Cortex of kidney (tissue), 1 donor: ENCODE measurements at places on chromosomes 6 and 20.

DNA sequence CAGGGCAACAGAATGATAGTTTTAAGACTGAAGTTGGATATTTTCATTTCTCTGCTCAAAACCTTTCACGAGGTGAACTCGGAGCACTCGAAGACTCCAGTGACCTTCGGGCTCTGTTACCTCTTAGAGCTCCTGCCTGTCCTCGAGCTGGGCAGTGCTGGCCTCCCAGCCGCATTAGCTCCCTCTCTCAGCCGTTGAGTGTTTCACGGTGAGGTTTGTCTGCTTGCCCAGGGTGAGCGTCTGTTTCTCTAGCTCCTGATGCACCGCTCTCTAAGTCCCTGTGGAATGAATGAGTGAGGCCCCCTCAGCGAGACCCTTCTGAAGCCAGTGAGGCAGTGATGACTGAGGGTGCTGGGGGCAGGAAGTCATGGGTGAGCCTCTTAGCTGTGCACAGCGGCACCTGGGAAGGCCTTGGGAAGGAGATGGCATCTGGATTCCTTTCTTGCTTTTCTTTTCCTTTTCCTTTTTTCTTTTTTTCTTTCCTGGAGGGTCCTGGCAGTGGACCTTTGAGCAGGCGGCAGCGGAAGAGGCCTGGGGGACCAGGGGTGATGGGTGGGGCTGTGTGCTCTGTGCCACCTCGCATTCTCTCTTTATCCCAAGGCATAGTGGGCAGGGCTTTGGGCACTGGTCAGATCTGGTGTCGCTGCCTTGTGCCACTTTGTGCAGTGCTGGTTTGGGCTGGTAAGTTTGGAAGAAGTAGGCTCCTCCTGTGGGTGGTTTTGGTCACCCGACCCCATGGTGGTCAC, 2.2 kb downstream of the PSMG4 start:
- no peak for DNase-seq

DNA sequence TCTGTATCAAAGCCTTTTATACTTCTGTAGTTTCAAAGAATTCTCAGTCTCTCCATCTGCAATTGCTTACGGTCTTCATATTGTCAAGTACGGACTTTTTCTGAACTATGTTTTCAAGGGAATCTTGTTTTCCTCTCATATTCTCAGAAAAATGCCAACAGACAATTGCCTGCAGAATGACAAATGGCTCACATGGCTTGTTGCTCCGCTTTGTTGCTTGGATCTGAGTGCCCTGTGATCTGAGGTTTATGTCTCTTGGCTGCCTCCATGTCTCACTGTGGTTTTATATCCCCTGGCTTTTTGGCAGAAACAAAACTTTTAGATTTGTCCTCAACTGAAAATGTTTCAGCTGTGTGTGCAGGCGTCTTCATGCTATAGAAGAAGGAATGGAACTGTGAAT, 285.4 kb upstream of the CHD6 start:
- no peak for DNase-seq

- DNase-seq = no peak
Measured at GRCh38 chr6:137219664-137220252, 573 bp upstream of the IFNGR1 start.

GRCh38 chr6:137323860-137324259, 104.7 kb upstream of the IFNGR1 start:
- no peak for DNase-seq

GRCh38 chr20:11267762-11268335, 594.0 kb upstream of the JAG1 start:
- no peak for DNase-seq

DNA sequence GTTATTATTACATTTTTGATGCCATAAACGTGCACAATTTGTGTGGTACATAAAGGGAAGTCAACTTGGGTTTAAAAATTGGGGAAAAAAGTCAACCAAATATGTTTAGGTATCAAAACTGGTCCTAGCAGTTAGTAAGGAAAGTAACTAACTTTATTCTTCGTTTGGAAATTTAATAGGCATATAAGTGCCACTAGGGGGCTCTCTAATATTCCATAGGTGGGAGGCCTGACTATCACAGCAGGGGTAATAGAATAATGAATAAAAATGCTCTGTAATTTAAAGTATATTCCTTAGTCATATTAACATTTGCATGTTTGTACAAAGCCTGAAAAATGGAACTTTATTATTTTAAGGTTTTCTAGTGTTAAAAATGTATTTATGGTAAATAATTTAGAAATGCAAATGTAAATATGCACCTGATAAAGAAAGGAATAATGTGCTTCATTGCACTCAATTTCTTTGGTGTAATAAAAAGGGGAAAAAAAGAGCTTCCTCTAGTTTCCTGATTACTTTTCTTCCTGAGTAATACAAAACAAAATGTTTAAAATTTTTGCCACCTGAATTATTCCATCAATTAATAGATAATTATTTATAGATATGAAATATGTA, 125.7 kb upstream of the HDAC2 start:
- no peak for DNase-seq

DNA sequence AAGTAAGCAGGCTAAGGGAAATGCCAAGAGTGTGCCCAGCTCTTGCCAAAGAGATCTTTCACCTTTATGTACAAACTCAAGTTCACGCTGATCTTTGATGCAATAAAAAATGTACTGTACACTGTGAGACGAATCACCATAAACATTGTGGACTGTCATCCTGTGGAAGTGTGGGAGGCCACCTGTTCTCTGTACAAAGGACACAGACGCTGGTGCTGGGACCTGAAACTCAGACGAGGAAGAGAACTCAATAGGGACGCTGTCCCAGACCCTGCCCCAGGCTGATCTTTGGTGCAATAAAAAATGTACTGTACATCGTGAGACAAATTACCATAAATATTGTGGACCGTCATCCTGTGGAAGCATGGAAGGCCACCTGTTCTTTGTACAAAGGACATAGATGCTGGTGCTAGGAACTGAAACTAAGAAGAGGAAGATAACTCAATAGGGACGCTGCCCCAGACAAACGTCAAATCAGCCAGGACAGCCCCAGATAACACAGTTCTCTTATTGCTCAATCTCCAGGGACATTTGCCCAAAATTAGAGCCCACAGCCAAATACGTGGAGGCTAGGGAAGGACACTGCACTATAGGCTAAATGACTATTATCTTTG, 312.7 kb upstream of the SGK1 start:
- DNase-seq = no peak

DNA sequence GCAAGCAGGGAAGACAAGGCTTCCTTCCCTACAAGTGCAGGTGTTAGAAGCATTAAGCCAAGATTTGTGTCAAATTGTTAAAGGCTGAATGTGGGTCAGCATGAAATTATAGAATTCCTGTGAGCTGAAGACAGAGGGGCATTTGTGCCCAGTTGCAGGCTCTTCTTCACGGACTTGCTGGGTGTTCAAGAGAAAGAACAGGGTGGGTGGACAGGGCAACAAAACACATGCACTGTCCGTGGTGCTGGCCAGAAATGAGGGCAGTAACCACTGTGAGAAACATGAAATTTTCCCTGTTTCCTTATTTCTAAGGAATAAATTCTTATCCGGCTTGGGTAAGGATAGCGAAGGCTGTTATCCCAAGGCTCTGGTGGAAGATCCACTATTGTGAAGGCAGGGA, 579.5 kb upstream of the HTR1E start:
- no peak for DNase-seq

DNA sequence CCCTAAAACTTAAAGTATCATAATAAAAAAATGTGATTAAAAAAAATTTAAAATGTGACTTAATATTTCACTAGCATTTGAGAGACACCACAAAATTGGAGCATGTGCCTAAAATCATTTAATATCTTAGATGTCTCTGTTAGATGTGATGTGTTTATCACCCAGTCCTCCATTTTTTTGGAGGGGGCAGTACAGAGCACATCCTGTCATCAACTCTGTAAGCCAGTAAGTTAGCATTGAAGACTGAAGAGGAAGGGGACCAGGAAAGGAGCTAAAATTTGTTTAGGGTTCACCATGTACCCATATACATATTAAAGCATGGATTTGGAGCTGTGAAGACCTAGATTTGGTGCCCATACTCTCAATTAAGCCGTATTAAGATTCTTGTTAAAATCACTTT, 30.7 kb upstream of the ADIG start:
- no peak for DNase-seq

DNA sequence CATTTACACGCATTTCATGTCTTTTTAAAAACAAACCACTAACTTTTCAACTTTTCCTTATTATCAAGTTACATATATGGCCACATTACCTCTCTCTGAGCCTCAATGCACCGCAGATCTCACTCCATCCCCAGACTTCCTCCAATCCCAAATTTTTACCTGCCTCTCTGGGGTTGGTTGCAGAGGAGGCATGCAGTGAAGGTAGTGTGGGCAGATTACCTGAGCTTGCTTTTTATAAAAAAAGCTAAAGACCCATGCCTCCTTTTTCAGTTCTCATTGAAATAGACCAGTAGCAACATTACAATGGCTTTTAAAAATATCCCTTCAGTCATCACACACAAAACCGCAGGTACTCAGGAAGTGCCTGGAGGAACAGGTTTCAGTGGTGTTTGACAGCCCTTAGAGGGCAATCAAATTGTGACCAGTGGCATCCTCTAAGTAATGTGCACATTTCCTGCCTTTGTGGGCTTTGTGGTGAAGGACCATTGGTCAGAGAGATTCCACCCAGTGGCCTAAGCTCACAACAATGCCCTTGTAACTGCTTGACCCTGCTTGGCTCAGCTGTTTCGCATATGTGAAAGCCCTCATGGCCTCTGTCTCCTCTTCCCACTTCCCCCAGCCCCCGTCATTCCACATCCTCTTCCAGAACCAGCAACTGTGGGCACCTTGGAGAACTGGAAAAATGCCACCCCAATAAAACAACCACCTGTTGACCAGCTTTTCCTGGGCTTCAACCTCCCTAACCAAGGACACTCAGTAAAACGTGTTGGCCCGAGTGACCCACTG, 30.2 kb upstream of the IL17A start:
- no peak for DNase-seq

DNA sequence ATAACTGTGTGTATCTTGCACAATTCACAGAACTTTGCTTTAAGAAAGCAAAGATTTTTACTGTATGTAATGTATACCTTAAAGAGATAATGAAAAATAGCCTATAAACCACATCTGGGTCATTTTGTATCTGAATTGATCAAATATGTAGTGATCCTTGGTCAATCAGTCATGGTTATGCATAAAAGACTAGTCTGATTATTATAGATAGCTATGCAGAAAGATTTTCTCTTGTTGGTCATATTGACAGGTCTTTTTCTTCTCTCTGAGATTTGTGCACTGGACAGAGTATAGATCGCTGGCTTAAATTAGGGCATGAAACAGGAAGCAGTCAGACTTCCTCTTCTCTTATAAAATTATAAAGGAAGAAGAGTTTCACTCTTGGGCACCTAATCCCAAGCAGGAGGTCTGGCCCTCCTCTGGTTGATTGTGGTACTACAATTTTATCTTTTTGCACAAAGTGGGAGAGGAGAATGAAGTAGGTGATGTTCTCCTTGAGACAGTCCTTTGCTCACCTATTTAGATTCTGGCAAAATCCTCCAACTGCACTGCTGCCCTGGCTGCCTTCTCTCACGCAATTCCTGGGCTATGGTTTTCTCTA, 380.9 kb upstream of the RGS17 start:
- no peak for DNase-seq

- no peak for DNase-seq
Measured at GRCh38 chr6:144725736-144726522, 440.8 kb downstream of the UTRN start.

DNA sequence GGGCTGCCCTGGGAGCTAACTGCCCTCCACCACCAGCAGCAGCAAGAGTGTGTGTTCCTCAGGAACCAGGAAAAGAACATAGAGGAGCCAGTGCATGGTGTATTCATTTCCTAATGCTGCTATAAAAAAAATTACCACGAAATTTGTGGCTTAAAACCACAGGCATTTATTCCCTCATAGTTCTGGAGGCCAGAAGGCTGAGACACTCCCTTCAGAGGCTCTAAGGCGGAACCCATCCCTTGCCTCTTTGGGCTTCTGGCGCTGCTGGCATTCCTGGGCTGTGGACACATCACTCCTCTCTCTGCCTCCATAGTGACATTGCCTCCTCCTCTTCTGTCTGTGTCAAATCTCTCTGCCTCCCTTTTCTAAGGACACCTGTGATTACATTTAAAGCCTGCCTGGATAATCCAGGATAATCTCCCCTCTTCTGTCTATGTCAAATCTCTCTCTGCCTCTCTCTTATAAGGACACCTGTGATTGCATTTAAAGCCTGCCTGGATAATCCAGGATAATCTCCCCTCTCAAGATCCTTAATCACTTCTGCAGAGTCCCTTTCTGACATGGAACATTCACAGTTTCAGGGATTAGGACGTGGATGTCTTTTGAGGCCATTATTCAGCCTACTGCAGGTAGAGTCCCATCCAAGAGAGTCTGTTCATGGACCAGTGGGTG, 54.7 kb downstream of the NDUFAF5 start:
- no peak for DNase-seq

DNA sequence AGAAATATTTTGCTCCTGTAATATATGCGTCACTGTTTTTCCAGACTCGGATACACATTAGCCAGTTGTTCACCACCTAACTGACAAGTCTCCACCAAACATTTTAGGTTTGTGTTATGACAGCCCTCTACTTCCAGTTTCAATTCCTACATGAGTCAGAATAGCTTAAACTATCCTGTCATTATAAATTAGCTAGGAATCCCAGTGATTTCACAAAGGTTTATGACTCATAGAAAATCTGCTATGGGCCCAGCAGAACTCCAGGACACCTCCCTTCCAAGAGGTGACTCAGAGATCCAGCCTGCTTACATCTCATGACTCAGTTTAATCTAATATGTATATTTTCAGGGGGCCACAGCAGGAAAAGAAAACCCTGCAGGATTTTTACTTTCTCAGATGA, 17.4 kb upstream of the PLCB4 start:
- no peak for DNase-seq

DNA sequence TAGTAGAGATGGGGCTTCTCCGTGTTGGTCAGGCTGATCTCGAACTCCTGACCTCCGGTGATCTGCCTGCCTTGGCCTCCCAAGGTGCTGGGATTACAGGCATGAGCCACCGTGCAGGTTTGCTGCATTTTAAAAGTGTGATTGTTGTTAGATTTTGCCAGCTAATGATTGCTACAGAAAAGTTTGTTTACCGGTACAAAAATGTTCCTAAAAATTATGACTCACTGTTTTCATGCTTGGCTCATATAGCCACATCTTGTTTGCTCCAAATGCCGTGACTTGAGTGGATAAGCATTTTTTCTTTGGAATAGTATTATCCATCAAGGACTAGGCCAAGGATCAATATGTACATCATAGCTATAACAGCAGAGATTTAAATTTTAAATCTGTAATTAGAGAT, 24.3 kb downstream of the LRRN4 start:
- DNase-seq = no peak

GRCh38 chr20:48817367-48818030, 10.3 kb downstream of the PREX1 start:
- no peak for DNase-seq
